ENCODE measurements at places on chromosomes 6 and 20.

DNA sequence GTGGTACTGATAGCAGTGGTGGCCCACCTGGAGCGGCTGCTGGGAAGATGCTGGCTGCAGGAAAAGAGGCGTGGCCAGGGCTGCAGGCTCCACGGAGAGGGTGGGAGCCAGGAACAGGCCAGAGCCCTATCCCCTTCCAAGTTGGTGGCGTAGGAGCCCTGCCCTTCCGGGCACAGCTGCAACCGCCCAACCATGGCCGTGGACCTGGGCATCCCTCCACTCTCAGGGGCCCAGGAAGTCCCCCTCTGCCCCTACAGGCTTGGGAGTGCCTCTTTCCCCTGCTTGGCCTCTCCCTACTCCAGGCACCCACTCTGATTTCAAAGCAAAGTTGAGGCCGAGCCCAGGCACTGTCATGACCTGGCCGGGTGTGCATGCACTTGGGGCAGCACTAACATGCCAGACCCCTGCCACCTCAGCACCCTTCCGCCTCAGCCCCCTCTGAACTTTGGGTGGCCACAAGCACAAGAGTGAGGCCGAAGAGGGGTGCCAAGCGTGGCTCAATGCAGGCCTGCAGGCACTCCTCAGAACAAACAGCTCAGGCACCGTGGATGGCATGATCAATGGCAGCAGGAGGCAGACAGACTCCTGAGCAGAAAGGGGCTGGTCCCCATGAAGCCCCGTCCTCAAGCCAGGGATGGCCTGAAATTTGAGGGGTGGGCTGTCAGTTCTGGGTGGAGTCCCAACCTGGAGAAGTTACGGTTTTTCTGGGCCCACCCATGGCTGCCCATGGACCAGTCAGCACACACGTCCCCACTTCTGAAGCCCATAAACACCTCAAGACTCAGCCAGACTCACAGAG, 200.3 kb upstream of the PRND start:
- DNase-seq: no peak

GRCh38 chr6:108746836-108747575, 101.2 kb upstream of the ARMC2 start:
- DNase-seq: no peak

DNA sequence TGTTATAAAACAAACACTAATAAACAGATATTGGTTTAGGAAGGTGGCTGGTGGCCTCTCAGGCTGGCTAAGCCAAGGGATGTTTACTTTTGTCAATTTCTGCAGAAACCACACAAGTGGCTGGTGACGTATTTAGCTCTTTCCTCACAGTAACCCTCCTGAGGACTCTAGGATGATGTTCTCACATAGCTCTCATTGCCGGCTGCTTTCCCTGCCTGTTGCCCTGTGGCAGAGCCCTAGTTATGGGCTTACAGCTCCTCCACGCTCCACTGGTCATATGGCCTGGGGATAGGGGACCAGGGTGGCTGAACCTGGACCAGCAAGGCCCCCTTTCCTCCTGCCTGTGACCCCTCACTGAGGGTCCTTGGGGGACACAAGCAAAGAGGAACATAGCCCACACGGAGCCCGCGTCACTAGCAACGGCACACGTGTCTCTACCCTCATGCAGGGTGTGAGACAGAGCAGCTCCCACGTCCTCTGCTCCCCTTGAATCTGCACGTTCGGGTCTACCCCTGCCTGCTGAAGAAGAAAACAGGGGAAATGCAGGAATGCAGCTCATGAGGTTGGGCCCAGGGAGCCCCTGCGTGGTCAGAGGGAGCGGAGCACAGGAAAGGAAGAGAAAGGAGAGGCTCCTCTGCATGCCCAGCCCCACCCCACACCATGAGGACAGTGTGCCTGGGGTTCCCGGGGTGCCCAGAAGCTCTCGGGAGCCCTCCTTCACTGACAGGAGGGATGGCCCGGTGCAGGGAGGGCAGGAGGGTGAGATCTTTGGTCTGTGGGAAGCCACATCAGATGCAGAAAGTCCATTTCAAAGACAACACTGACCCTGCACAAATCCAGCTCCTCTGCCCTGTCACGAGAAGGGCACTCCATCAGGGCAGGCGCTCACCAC, 13.9 kb downstream of the RAMACL start:
- no peak for DNase-seq

GRCh38 chr6:11494786-11495564, 42.6 kb upstream of the TMEM170B start:
- DNase-seq: no peak

- no peak for DNase-seq
Measured at GRCh38 chr6:53269827-53270226, 78.9 kb downstream of the ELOVL5 start.

- DNase-seq: peak; percentile 75
Measured at GRCh38 chr6:6915813-6916547, 191.8 kb upstream of the RREB1 start.

DNA sequence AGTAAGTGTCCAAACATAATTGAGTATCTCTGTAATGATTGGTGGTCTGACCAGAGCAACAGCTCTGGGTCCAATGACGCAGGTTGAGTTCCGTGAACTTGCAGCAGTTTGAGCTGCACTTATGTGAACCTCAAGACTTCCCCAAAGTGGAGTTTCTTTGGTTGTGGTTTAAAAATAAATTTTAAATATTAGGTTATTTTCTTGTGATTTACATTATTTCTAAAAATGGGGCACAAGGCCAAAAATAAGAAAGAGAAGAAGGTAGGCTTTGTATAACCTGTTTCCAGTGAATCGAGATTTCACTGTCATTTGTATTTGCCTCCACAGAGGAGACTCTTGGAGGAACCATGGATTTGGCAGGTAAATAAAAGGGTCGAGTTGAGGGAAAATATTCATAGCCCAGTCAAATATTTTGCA, 166.4 kb upstream of the ZNF217 start:
- no peak for DNase-seq

- no peak for DNase-seq
Measured at GRCh38 chr6:125439512-125439911, 137.7 kb upstream of the HDDC2 start.

- DNase-seq: no peak
Measured at GRCh38 chr6:16706911-16707783, 54.1 kb downstream of the ATXN1 start.

DNA sequence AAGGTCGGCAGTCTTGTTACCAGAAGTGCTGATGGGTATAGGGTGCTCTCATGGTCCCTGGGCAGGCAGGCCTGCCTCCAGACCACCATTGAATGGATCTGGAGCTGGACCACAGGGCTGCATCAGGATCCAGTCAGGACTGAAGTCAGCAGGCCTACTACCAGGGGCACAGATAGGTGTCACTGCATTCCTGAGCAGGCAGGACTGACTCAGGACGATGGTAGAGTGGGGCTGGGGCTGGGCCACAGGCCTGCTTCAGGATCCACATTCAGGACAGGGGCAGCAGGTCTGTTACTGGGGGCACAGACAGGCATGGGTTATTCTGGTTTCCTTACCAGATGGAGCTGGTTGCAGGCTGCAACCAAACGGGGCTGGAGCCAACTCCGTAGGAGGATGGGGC, 51.4 kb upstream of the MAP3K4 start:
- no peak for DNase-seq

GRCh38 chr6:134510142-134510541, 192.2 kb upstream of the SGK1 start:
- DNase-seq: no peak

- DNase-seq: peak; percentile 90
Measured at GRCh38 chr6:52663120-52663935, 7.6 kb upstream of the TMEM14A start.

DNA sequence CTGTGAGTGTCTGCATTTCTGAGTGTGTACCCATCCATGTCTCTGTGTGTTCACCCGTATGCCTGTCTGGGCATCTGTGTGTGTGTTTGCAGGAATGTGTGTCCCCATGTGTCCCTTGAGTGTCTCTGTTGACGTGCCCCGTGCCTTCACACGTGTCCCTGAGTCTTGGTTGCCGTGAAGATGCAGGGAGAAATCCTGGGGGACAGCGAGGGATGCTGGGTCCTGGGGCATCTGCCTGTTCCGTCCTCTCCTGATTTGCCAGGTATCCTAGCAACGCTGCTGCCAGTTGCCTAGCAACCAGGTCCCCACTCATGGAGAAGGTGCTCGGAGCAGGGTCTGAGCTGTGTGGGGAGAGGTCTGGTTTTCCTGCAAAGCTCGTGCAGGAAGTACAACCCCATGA, 6.0 kb upstream of the LKAAEAR1 start:
- no peak for DNase-seq

- DNase-seq: no peak
Measured at GRCh38 chr20:11178946-11179654, 505.3 kb upstream of the JAG1 start.

DNA sequence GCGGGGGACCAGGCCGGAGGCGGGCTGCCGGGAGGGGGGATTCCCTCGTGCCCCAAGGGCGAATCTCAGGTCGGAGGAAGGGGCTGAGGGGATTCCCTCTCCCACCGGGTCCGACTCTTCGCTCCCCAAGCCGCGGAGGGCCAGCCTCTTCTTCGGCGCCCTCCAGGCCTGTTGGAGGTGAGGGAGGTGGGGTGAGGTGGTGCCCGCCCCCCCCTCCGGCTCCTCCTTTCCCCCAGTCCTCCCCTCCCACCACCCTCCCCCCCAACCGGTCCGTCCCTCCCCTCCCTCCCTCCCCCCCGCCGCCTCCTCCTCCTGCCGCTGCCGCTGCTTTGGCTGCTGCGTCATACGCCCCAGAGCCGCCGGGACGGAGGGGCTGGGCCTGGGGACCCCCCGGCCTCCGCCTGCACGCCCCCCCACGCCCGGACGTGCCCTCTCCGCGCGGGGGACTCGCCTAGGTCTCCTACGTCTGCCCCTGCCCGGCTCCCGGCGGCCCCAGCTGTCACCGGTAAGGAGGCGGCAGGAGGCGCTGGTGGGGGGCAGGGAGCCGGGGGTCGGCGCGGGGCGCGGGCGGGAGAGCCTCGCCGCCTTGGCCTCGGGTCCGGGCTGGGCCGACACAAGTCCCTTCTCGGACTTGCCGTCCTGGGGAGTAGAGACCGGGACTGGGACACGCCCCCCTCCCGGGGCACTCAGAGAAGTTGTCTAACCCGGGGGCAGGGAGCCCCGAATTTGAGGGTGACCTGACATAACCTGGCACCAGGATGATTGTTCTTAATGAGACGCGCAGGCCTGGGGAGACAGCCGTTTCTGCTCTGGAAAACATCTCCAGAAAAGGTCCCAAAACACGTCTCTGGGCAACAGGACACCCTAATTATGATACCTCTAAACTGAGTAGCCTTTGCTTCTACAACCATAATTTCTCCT, at the start of gene PHF1:
Gene PHF1 (plus strand): TSS at position 304 of the 921 bp plus-strand sequence. CDS start 1,250 bp downstream, outside the sequence.
- no peak for DNase-seq

DNA sequence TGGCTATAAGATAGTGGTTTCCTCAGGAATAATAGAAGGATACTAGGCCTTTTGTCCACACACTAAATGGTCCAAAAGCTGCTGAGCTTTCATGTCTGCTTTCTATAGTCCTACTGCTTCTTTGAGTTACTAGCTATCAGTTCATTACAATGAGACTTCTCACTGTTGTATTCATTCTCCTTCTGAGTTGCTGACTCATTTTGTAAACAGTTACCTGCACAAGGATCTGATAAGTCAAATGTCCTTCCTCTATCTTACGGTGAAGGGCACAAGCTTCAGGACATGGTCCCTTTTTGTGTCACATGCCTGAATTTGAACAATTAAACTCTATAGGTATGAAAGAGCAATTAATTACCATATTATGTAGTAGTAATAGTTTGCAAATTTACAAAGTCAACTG, 90.5 kb downstream of the MAN1A1 start:
- DNase-seq: no peak

GRCh38 chr20:48630342-48631075, 197.3 kb downstream of the PREX1 start:
- DNase-seq: no peak

DNA sequence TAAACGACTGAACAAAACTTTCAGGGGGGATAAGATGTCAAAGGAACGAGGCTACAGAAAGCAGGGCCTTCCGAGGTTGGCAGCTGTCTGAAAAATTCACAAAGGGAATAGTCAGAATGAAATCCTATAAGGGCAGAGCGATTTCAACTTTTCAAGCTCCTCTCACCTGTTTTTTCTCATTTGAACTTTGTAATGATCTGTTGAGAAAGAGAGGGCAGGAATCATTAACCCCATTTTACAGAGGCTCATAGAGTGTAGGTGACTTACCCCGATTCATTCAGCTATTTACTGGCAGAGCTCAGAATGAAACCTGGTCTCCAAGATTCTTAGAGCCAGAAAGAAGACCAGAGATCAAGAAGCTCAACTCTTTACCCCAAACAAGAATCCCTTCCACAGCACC, 266.1 kb upstream of the ARID1B start:
- no peak for DNase-seq

GRCh38 chr6:16477367-16478149, 239.2 kb downstream of the GMPR start:
- DNase-seq: no peak

DNA sequence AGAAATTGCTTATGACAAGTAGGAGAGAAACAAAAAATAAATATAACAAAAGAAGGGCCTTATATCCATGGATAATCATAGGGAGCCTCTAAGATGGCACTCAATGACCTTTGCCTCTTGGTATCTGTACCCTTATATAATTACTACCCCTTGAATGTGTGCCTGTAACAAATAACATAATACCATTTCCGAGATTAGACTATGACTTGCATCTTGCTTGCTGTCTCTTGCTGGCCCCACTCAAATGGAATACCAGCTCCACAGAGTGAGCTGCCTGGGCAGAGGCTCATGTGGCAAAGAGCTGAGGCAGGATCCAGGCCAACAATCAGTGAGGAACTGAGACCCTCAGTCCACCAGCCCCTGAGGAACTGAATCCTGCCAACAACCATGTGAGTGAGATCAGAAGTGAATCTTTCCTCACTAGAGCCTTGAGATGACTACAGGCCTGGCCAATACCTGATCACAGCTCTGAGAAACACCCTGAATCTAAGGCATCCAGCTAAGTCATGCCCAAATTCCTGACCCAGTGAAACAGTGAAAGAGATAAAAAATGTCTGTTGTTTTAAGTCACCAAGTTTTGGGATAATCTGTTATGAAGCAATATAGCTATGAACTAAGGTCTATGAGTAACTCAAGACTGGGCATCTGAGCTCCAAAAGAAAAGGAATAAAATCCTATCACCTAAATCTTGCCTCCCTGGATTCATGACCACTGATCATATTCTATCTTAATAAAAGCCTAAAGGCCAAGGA, 5.5 kb downstream of the KATNA1 start:
- no peak for DNase-seq
